Spinal cord (tissue), 10 donors: ENCODE measurements at places on chromosomes 6 and 20. TPM values are rescaled to one million over a fixed set of nuclear protein-coding genes. Genes with fewer than 3 reads are reported as not detected.

- DNase-seq: no peak
Measured at GRCh38 chr20:62458275-62459251, 17.2 kb downstream of the GATA5 start.

DNA sequence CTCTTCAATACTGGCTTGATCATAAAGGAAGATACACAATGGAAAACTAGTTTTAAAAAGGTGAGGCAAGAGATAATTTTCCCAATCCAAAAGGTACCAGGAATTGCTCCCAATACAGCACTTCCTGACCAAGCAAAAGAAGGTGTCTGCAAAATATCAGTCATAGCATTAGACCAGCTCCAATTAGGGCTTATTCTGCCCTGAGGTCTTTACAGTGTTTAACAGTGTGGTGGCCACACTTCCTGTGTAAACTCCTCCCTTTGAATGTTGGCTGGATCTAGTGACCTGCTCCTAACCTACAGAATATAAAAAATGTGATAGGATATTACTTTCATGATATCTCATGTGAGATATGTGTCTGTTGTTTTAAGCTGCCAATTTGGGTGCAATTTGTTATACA is 57.1 kb upstream of the BTN3A2 start:
- DNase-seq: no peak

DNA sequence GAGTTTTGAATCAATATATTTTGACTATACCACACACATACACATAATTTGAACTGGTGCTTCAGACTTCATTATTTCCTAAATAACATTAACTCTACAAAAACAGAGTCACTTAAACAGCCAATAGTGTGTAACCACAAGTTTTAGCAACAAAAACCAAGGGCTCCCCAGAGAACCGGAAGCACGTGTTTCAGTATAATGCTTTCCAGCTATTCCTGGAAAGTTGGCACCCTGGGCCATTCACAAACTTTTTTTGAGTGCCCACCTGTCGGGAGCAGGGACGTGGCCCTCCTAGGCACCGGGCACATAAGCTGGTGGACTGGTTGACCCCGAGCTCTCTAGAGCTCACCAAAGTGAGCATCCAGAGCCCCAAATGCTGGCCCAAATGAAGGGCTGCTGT is 1.9 kb upstream of the SLC35D3 start:
- peak; percentile 2 for DNase-seq

GRCh38 chr6:125183391-125183790 is 29.8 kb downstream of the TPD52L1 start:
- no peak for DNase-seq

The C6orf58 gene
- polyA plus RNA-seq: 1.6 TPM

DNA sequence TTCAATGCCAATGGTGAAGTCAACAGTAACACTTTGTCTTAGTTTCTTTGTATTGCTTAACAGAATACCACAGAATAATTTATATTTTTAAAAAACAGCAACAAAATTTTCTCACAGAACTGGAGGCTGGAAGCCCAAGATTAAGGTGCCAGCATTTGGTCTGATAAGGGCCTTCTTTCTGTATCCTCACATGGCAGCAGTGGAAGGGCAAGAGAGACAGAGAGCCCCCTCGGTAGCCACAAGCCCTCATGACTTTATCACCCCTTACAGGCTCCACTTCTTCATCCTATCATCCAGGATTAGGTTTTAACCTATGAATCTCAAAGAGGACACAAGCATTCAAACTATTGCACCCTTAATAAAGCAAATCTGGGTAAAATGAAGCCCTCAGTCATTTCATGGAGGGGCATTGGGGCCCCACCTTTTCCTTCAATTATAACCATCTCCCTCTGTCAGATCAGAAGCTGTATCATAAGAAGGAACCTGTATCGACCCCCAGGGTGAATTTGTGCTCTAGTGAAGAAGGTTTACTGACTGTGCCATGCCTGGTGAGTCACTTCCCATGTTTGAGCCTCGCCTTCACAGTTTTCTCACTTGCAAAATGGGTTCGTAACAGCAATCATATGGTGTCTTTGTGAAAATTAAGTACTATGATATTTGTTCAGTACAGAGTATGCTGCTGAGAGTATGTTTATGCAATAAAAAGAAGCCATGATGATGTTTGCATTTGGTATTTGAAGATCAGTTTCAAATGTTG is 178.2 kb downstream of the LRFN2 start:
- DNase-seq: no peak

GRCh38 chr6:73768558-73768957 is 72.6 kb downstream of the CD109 start:
- peak; percentile 79 for DNase-seq

GRCh38 chr6:21587961-21588480 is 5.5 kb upstream of the SOX4 start:
- peak; percentile 96 for DNase-seq

GRCh38 chr6:137389150-137389704 is 105.0 kb downstream of the OLIG3 start:
- DNase-seq: no peak

The PDE10A gene
- polyA plus RNA-seq: 15.6 TPM

The GRIK2 gene
- polyA plus RNA-seq: 48.7 TPM

- DNase-seq: no peak
Measured at GRCh38 chr6:31836474-31837368, 9.2 kb downstream of the HSPA1B start.

DNA sequence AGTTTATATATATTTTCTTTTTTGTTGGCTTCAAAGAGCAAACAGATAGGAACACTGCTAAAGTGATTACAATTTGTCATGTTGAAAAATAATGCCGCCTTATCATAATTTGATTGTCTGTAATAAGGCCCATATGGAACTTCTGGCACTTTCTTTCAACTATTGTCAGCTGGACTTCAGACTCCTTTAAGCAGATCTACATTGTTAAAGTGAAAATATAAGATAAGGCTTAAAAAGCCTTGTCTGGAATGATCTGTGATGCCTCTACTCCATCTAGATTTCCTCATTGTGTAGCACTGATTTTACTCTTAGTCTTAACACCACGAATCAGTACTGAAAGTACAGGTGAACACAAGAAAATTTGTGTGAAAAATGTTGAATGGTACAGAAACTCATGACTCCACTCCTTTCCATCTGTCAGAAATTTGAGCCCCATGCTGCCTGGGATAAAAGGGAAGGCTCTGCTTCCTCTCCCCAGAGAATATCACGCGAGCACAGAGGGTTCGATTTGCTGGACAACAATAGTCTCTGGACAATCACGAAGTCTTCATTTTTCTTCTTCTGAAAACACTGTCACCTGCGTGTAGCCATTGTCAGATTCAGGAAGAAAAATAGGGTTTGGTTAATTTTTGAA is 56.0 kb downstream of the BCAS1 start:
- DNase-seq: no peak

DNA sequence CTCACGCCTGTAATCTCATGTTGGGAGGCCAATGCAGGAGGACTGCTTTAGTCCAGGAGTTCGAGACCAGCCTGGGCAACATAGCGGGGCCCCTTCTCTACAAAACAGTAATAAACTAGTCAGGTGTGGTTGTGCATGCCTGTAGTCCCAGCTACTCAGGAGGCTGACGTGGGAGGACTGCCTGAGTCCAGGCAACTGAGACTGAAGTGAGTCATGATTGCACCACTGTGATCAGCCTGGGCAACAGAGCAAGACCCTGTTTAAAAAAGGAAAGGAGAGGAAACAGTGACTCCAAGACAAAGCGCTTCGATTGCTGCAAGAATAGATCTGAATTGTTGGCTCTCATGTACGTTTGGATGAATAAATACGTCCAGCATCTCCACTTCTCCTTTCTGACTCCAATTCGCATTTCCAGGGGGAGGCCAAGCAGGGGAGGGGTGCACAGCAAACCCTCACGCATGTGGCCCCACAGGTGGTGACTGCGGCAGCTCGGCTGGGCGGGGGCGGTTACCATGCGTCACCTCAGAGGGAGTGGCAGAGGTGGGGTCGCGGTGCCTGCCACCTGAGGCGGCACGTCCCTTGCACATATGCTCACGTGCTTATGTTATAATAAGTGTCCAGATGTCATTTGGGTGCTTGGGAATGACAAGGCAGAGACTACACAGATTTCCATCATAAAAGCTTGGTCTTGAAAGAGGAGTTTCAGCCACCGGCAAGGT is 95.1 kb upstream of the MPC1 start:
- DNase-seq: no peak

DNA sequence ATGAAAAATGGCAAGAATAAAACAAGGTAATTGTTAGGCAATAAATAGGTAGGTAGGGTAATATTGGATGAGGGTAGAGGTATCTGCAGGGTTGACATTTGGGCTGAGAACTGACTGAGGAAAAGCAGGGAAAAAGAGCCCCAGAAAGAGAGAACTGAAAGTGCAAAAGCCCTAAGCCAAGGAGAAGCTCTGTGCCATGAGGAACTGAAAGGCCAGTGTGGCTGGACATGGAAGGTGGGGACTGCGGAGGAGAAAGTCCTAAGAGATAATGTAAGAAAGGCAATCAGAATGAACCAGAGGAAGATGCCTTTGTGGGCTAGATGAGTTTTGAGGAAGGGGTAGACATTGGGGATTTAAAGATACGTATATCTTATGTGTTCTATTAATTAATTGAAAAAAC is 9.9 kb upstream of the HIVEP2 start:
- no peak for DNase-seq

The CALHM4 gene
- not detected for polyA plus RNA-seq

The CEP250 gene
- polyA plus RNA-seq: 55.3 TPM

The TMEM151B gene
- 51.1 TPM for polyA plus RNA-seq
